Astrocyte (in vitro differentiated cells and primary cell): ENCODE measurements at places on chromosomes 7 and 10. TPM values are rescaled to one million over a fixed set of nuclear protein-coding genes. Genes with fewer than 3 reads are reported as not detected.

DNA sequence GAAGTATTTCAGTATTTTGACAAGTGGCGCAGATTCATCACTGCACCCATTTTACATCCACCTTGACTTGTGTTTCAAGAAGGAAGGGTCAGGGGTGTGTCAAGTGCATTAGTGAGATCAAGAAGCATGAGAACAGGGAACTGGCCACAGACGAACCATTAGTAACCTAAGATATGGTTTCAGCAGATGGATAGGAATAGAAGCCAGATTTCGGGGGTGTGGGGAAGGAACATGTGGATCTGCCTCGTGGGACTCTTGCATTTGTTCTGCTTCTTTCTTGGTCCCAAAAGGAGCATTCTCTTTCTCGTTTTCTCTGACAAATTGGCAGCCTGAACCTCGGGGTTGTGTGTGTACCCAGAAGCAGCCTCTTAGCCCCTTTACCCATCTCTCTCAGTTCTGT is 9.6 kb downstream of the DENND2A start:
- DNase-seq, result no peak

The GIMAP6 gene
- total RNA-seq, result not detected in 2 replicates

DNA sequence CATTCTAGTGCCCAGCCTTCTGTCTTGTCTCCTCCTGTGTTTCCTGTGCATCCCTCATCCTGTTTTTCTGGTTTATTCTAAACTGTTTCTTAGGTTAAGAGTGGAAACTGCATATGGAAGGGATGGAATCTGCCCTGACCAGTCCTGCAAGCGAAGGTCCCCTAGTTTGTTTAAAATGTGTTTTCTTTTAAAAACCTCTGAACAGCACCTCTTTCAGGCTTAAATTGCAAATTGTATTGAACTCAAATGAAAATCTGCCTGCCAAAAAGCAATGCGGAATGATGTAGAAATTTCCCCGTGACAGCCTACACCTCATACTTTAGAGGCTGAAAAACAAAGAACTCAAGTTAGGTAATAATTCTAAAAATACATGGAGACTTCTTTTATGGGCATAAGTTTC is 222.8 kb upstream of the IMMP2L start:
- no peak for DNase-seq

DNA sequence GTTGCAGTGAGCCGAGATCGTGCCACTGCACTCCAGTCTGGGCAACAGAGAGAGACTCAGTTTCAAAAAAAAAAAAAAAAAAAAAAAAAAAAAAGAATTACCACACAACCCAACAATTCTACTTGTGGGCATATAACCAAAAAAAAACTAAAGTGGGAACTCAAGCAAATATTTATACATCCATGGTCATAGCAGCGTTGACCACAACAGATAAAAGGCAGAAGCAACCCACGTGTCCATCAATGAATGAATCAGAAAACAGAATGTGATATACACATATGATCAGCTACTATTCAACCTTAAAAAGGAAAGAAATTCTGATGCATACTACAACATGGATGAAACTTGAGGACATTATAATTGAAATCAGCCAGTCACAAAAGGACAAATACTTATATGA is 179.3 kb upstream of the NEBL start:
- DNase-seq, result no peak

DNA sequence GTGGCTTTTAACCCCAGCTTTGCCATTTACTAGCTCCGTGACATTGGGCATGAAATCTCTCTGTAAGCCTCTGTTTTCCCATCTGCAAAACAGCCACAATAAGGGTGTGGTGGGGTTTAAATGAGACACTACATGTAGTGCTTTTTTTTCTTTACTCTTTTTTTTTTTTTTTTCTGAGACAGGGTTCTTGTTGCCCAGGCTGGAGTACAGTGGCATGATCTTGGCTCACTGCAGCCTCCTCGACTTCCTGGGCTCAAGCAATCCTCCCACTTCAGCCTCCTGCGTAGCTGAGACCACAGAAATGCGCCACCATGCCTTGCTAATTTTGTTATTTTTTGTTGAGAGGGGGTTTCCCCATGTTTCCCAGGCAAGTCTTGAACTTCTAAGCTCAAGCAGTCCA is 8.3 kb upstream of the DENND10 start:
- no peak for DNase-seq

The DNAJC1 gene
- 66.8 and 67.1 TPM in 2 replicates for total RNA-seq

GRCh38 chr10:121041906-121042305 is 190.7 kb downstream of the WDR11 start:
- DNase-seq, result no peak

- DNase-seq, result no peak
Observed at GRCh38 chr7:27204851-27205322, 5.0 kb upstream of the HOXA13 start.

The LRRC18 gene
- total RNA-seq, result not detected in 2 replicates

DNA sequence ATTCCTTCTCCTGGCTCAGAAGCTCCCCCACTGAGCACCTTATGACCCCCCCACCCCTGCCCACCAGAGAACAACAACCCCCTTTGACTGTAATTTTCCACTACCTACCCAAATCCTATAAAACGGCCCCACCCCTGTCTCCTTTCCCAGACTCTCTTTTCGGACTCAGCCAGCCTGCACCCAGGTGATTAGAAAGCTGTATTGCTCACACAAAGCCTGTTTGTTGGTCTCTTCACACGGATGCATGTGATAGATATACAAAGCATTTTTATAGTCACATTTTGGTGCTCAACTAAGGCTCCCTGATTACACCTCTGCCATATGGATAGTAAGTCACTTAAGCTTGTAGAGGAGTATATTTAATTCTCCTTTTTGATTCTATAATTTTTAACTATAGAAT is 985.8 kb downstream of the REEP3 start:
- DNase-seq, result no peak

DNA sequence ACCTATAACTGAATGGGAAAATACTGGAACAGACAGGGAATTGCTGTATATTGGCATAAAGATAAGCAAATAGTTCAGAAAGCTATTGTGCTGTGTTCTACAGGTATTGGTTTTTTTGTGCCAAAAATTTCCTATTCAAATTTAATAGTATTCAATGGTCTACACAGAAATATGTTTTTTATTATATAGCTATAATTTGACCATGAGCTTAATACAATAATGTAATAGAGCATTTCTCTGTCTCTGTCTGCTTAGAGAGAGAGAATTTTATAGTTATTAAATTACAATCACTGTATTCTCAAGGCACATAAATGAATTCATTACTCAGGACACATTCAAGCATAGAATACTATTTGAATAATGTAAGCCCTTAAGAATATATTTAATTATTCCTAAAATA is 62.3 kb upstream of the FZD8 start:
- DNase-seq, result no peak

DNA sequence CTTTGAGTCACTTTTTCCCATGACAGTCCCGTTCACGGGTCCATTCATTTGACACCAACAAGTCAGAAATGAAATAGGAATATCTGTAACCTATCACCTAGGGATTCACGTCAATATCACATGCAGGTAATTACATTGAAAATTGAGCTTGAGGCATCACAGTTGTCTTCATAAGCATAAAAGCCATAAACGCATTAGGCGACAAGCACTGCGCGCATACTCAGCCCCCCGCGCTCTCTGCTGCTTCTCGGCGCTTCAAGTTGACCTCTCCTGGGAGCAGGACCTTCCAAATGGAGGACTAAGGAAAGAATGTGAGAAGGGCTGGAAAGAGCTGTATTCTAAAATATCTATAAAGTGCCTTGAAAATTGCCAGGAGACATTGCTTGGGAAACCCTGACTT is 130.5 kb upstream of the TNS3 start:
- DNase-seq, result no peak

DNA sequence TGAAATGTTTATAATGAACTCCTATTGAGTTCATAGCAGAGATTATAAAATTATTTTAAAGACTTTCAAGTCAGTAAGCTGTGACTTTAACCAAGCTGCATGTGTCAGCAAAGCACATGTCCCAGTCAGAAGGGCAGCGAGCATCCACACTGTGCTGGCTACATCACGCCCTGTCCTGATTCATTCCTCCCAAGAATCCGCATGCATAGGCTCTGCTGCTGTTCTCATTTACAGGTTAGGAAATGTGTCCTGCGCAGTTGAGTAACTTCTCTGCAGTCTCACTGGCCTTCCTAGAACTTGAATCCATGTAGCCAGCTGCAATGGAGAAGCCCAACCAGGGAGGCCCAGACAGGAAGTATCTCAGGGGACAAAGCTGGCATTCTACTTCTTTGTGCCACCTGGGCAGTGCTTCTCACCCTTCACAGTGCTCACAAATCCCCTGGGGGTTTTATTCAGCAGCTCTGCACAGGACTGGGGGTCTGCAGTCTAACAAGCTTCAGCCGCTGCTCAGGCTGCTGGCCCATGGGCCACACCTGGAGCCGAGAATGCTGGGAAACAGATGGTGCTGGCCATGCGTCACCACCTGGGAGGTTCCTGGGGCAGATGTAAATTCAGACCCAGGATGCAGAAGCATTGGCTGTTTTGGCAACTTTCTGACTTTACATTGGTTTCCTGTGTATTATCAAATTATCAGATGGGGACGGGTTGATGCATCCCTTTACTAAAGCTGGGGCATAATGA is 192.8 kb upstream of the GDF10 start:
- no peak for DNase-seq

- no peak for DNase-seq
Observed at GRCh38 chr10:131777921-131778320, 122.9 kb upstream of the PPP2R2D start.

DNA sequence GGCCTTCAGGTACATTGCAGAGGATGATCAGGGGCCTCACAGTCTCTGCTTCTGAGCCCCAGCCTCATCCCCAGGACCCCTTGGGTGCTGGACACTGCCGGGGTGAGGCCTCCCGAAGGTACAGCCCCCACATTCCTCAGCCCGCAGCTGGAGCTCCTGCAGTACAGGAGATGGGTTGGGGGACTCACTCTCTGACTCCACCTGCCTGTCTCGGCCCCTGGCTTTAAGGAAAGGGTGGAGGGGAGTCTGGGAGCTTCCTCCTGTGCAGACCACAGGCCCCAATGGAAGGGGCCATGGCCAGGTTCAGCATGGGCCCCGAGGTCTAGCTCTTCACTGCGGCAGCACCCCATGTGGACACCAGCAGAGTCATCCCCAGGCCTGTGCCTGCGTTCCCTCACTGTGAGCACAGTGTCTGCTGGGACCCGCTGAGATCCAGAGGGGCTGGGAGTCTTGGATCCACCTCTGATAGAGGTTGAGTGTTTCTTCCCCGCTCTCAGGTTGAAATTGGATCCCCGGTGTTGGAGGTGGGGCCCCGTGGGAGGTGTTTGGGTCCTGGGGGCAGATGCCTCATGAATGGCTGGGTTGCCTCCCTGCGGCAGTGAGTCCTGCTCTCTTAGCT is 99.9 kb downstream of the PRKAG2 start:
- no peak for DNase-seq

DNA sequence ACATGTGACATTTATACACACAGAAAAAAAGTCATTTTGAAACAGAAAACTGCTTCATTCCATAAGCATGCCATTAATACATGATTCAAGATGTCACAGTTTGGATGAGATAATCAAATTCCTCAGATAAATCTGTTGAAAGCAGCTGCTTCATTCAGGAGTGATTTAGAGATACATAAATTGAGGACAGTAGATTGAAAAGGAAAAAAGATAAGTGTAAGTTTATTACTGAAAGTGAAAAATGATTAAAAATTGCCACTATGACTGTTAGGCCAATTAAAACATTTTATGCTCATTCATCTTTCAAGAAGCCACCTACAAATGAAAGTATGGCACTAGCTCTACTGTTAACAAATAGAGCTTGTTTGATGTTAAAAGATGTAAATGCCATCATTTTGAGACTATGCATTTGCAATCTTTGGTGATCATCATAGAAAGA is 136.9 kb upstream of the CDK6 start:
- peak; percentile 76 for DNase-seq

- no peak for DNase-seq
Observed at GRCh38 chr10:56867236-56867635, 506.2 kb upstream of the ZWINT start.

The PPP1R17 gene
- total RNA-seq, result not detected in 2 replicates

The WDR91 gene
- total RNA-seq, result 5.5 and 6.6 TPM in 2 replicates

The PCLO gene
- total RNA-seq, result 3.0 and 3.1 TPM in 2 replicates

- DNase-seq, result no peak
Observed at GRCh38 chr10:123140164-123140982, 4.6 kb downstream of the HMX3 start.

DNA sequence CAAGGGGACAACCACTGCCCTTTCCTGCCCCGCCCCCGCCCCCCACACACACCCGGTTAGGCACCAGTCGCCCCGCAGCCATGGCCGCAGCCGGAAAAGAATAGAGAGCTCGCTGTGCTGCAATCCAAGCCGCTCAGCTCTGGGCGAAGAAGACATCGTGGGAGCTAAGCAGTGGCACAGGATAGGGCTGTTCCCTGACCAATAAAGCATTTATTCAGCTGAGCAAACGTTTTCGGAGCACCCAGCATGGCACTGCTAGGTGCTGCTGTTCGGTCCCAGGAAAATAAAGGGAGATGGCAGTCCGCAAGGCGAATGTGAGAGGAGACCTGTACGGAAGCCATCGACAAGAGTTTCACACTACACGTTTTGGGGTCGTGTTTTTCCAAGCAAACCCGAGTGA is 18.3 kb downstream of the SKIDA1 start:
- DNase-seq, result no peak

The HERPUD2 gene
- total RNA-seq, result 28.0 and 29.7 TPM in 2 replicates

- no peak for DNase-seq
Observed at GRCh38 chr7:986766-987751, 4.1 kb downstream of the CYP2W1 start.

The OSBPL3 gene
- 51.6 and 62.9 TPM in 2 replicates for total RNA-seq
